Natural killer cell treated with Interleukin-12 subunit alpha and Interleukin-12 subunit beta and Interleukin-15 and Interleukin-18, amount 100 ng/mL, for 72 hours (primary cell): ENCODE measurements at places on chromosomes 3 and 15. TPM values are rescaled to one million over a fixed set of nuclear protein-coding genes. Genes with fewer than 3 reads are reported as not detected.
A peak's percentile ranks its signal among the peaks of the same experiment; 100 is the strongest.

The PATL2 gene
- 19.1 TPM for total RNA-seq

The ABCC5 gene
- 16.3 TPM for total RNA-seq

DNA sequence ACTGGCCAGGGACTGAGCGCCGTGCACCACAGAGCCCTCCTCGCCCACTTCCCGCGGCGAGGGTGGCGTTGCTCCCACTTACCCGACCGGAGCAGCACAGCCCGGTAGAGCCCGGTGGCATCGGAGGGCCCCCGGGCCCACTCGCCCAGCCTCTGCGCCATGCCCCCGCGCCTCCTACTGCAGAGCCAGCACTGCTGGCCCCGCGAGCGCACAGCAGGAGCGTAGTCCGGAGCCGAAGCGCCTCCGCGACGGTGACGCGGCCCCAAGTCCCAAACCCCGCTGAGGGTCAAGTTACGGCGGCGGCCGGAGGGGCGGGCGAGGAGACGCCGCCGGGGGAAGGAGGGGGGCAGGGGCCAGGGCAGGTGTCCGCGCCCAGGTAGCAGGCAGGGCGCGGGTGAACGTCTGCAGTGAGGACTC, 9.6 kb upstream of the FAM107A start:
- H3K27me3 ChIP-seq: peaks cover 55% of the 10 kb centered on the region
- H3K27ac ChIP-seq: no peak overlapping the region
- no peak for DNase-seq
- peaks cover 24% of the 10 kb centered on the region for H3K4me1 ChIP-seq

The AP3B2 gene
- total RNA-seq: 1.1 TPM

- H3K36me3 ChIP-seq: no peaks in the 10 kb centered on the region
- no peak overlapping the region for H3K27ac ChIP-seq
- H3K4me1 ChIP-seq: no peaks in the 10 kb centered on the region
- no peak for DNase-seq
These were observed 26.1 kb upstream of the CHRNA7 start for GRCh38 chr15:32004249-32004648.

The SPESP1 gene
- total RNA-seq: not detected

The THAP10 gene
- total RNA-seq: 0.19 TPM

The ATP6V1A gene
- total RNA-seq: 76.8 TPM

- no peak overlapping the region for H3K4me3 ChIP-seq
- H3K27me3 ChIP-seq: no peaks in the 10 kb centered on the region
- no peak for DNase-seq
- H3K36me3 ChIP-seq: no peaks in the 10 kb centered on the region
- no peaks in the 10 kb centered on the region for H3K4me1 ChIP-seq
- H3K27ac ChIP-seq: no peak overlapping the region
These were observed 12.9 kb downstream of the FBN1 start for GRCh38 chr15:48632651-48633050.

GRCh38 chr15:71083349-71083748, 31.9 kb upstream of the THSD4 start:
- H3K36me3 ChIP-seq: no peaks in the 10 kb centered on the region
- H3K4me1 ChIP-seq: no peaks in the 10 kb centered on the region
- H3K27ac ChIP-seq: no peak overlapping the region
- peaks cover 38% of the 10 kb centered on the region for H3K27me3 ChIP-seq

DNA sequence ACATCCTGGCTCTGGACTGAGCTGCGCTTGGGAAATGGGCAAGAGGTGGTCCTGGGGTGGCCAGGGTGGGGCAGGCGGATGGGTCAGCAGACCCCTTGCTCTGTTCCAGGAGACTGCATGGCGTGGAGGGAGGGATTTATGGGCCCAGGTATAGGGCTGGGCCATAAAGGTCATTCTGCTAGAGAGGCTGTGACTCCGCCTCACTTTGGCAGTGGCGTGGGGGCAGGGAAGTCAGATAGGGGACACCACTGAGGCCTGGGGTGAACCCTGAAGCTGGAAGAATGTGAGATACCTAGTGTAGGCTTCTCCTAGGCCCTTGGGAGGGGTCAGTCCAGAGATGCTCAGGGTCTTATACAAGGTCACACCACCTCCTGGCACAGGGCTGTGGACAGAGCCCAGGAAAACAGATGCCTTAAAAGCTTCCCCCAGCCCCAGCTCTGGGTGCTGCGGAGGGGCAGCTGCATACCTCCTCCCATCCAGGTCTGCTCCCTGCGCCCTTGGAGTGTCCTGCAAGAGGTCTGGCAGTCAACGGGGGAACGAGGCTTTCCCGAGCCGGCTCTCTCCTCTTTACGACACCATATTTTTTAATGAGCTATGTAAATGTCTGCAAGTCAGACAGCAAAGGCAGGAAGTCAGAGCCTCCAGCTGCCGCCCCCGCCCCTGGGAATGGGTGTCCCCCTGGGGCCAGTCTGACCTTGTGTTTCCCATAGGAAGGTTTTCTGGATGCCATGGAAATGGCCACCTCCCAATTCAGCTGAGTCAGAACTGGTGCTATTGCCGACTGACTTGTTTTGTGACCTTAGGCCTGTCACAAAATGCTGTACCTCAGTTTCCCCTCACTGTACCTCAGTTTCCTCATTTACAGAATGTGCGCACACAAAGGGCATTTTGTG, 26.3 kb downstream of the LINGO1 start:
- peaks cover 12% of the 10 kb centered on the region for H3K27me3 ChIP-seq
- no peak overlapping the region for H3K27ac ChIP-seq
- no peak for DNase-seq
- H3K4me3 ChIP-seq: no peak overlapping the region
- peaks cover 8% of the 10 kb centered on the region for H3K4me1 ChIP-seq

DNA sequence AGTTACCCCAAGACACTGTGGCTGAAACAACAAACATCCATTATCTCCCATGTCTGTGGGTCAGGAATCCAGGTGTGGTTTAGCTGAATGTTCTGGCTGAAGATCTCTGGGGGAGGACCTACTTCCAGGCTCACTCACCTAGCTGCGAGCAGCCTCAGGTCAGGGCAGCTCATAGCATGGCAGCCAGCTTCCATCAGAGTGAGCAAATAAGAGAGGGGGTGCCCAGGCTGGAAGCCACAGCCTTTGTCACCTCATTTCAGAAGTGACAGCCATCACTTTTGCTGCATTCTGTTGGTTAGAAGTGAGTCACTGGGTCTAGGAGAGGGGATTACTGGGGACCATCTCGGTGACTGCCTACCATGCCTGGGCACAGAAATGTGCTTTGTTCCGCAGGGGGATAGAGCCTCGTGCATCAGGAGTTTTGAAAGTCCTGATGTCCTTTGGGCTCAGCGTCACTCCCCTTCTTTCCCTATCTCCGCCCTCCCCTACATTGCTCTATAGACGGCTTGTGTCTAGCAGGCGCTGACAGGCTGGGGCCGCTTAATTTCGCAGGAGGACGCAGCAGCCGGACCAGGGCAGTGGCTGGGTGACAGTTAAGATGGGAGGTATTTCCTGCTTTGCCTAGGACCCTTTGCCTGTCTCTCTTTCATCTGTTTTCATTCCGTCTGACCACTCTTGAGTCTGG, 25.4 kb downstream of the TGM4 start:
- no peak overlapping the region for H3K4me3 ChIP-seq
- no peak overlapping the region for H3K27ac ChIP-seq
- H3K27me3 ChIP-seq: peaks cover 11% of the 10 kb centered on the region
- DNase-seq: no peak

DNA sequence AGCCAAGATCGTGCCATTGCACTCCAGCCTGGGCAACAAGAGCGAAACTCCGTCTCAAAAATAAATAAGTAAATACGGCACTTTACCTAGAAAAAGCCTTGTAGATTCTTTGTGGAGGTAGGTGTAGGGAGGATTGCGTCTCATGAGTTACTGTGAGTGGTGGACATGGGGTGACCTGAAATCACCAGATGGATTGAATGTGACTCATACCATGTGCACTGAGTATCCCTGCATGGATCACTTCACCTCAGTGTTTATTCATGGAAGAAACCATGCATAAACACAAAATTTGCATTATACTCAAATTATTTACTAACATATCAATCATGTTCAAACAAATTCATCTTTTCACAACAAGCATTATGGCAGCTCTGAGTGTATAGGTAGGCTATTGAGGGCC, 55.9 kb downstream of the MRPS25 start:
- H3K36me3 ChIP-seq: peaks cover 5% of the 10 kb centered on the region
- no peak for DNase-seq
- H3K4me1 ChIP-seq: no peaks in the 10 kb centered on the region
- no peak overlapping the region for H3K4me3 ChIP-seq
- no peaks in the 10 kb centered on the region for H3K27me3 ChIP-seq
- no peak overlapping the region for H3K27ac ChIP-seq

The DNAJA4 gene
- 50.4 TPM for total RNA-seq

The B3GNT5 gene
- total RNA-seq: 1.0 TPM

The CAND2 gene
- 0.62 TPM for total RNA-seq

DNA sequence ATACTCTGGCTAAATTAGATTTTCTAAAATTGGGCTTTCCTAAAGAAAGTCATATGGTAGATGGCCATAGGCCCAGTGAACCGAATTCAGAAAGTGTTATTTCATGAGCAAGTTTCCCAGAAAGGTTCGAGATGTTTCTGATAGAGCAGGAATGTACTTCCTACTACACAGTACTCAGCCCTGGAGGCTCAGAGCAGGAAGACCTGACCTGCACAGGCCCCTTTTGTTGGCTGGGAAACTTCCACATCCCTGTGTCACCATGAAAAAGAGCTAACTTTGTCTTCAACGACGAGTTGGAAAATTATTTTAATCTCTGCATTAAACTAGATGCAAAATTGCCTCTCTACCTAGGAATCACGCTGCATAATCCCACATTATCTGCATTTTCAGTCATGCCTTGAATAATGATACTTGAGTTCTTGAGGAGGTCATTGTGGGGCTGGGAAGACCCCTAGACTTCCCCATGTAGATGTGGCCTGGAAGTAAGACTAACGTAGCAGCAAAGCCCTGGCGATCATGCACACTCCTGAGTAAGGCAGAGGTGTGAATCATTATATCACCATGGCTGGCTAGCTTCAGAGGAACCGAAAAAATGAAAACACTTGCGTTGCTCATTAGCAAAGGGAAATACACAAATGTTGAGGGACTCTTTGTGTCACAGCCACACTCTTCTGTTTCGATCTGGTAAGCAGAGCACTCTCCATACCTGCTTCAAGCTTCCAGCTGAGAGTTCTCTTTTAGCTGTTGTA, 47.1 kb downstream of the CMTM7 start:
- H3K4me1 ChIP-seq: peaks cover 43% of the 10 kb centered on the region
- H3K27me3 ChIP-seq: no peaks in the 10 kb centered on the region
- peak overlapping the region; percentile 59 for H3K4me3 ChIP-seq

GRCh38 chr3:40306336-40306735, 3.2 kb upstream of the EIF1B start:
- H3K4me3 ChIP-seq: no peak overlapping the region
- peaks cover 11% of the 10 kb centered on the region for H3K4me1 ChIP-seq

GRCh38 chr3:58065700-58066167, 57.5 kb downstream of the FLNB start:
- H3K27ac ChIP-seq: no peak overlapping the region
- DNase-seq: no peak
- H3K4me1 ChIP-seq: peaks cover 7% of the 10 kb centered on the region
- H3K36me3 ChIP-seq: no peaks in the 10 kb centered on the region

- no peak overlapping the region for H3K4me3 ChIP-seq
- DNase-seq: no peak
- H3K27ac ChIP-seq: no peak overlapping the region
- no peaks in the 10 kb centered on the region for H3K36me3 ChIP-seq
- peaks cover 12% of the 10 kb centered on the region for H3K4me1 ChIP-seq
These were observed 181.8 kb upstream of the TBL1XR1 start for GRCh38 chr3:177379045-177379444.

GRCh38 chr3:150721285-150722130, 17.8 kb upstream of the ERICH6 start:
- H3K4me3 ChIP-seq: no peak overlapping the region
- no peak for DNase-seq
- H3K27me3 ChIP-seq: no peaks in the 10 kb centered on the region
- H3K27ac ChIP-seq: no peak overlapping the region
- no peaks in the 10 kb centered on the region for H3K4me1 ChIP-seq

- H3K4me3 ChIP-seq: no peak overlapping the region
- H3K27ac ChIP-seq: no peak overlapping the region
- no peaks in the 10 kb centered on the region for H3K27me3 ChIP-seq
These were observed 8.4 kb upstream of the CNTN4 start for GRCh38 chr3:2090095-2090911.

The TM6SF1 gene
- total RNA-seq: 15.0 TPM

The PPARG gene
- total RNA-seq: not detected

The SKOR1 gene
- 0.48 TPM for total RNA-seq

The TMCO5A gene
- not detected for total RNA-seq

GRCh38 chr3:118544458-118544857, 490.2 kb downstream of the IGSF11 start:
- no peak overlapping the region for H3K4me3 ChIP-seq
- H3K4me1 ChIP-seq: no peaks in the 10 kb centered on the region
- H3K36me3 ChIP-seq: no peaks in the 10 kb centered on the region
- no peak overlapping the region for H3K27ac ChIP-seq

The CD200 gene
- total RNA-seq: 0.17 TPM

GRCh38 chr15:95973566-95974256, 356.8 kb upstream of the NR2F2 start:
- no peak overlapping the region for H3K27ac ChIP-seq
- DNase-seq: no peak
- no peak overlapping the region for H3K4me3 ChIP-seq
- peaks cover 43% of the 10 kb centered on the region for H3K27me3 ChIP-seq

- H3K4me1 ChIP-seq: peaks cover 19% of the 10 kb centered on the region
- H3K36me3 ChIP-seq: peaks cover 4% of the 10 kb centered on the region
- DNase-seq: no peak
- H3K27me3 ChIP-seq: no peaks in the 10 kb centered on the region
- no peak overlapping the region for H3K4me3 ChIP-seq
These were observed 110.3 kb downstream of the PIK3CB start for GRCh38 chr3:138724443-138724842.

- H3K4me3 ChIP-seq: no peak overlapping the region
- peaks cover 22% of the 10 kb centered on the region for H3K27me3 ChIP-seq
- no peaks in the 10 kb centered on the region for H3K36me3 ChIP-seq
- H3K4me1 ChIP-seq: peaks cover 4% of the 10 kb centered on the region
These were observed 951 bp downstream of the GPR62 start for GRCh38 chr3:51955893-51956770.

The PRSS50 gene
- not detected for total RNA-seq

The GHRL gene
- 0.69 TPM for total RNA-seq

The CLSTN2 gene
- not detected for total RNA-seq

DNA sequence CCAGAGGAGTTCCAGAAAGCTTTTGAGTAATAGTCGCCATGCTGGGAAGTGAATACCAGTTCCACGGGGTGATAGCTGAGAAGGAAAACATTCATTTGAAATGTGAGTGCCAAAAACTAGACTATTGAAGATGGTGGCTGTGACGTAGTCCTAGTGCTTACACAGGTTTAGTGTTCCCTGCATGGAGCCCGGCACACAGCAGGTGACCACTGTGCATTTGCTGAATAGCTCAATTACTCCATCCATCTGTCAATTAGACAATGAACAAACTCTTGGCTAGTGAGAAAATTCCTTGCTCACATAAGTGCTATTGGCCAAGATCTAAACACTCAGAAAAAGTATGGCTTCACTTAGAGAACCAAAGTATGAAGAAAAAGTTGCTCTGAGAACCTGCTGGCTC, 448.1 kb upstream of the WNT5A start:
- H3K27ac ChIP-seq: no peak overlapping the region
- no peak for DNase-seq
- no peaks in the 10 kb centered on the region for H3K4me1 ChIP-seq
- H3K4me3 ChIP-seq: no peak overlapping the region
